ENCODE measurements at places on chromosomes 12 and 14. TPM values are rescaled to one million over a fixed set of nuclear protein-coding genes. Genes with fewer than 3 reads are reported as not detected.
A peak's percentile ranks its signal among the peaks of the same experiment; 100 is the strongest.

DNA sequence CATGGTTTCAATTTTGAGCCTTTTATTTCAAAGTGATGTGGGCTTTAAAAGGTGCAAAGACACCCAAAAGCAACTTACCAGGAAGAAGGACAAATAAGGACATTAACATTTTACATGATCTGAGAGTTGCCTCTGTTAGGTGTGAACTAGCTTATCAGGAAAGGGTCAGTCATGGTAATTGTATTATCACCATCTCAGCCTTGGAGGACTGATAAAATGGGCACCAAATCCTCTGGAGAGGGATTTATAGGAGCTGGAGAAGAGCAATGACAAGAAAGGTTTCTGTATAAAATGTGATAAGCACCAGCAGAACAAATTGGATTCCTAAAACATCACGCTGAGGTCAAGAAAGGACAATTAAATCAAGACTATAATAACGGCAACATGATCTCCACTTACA lies 217.7 kb upstream of the PRICKLE1 start:
- DNase-seq = no peak

DNA sequence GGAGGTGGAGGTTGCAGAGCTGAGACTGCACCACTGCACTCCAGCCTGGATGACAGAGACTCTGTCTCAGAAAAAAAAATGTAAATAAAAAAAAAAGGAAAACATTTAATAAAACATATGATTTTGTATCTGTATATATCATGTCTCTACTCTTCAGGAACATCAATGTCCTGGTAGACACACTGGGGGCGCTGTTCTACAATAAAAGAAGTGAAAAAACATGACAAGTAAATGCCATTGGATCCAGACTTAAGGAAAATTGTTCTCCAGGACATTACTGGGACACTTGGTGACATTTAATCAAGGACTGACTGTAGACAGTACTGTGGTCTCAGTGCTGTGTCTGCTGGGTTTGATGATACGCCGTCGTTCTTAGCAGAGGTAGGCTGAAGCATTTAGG lies 15.5 kb upstream of the KLC1 start:
- DNase-seq = no peak

- DNase-seq = no peak
Measured at GRCh38 chr14:66041582-66041981, 444.6 kb upstream of the CCDC196 start.

DNA sequence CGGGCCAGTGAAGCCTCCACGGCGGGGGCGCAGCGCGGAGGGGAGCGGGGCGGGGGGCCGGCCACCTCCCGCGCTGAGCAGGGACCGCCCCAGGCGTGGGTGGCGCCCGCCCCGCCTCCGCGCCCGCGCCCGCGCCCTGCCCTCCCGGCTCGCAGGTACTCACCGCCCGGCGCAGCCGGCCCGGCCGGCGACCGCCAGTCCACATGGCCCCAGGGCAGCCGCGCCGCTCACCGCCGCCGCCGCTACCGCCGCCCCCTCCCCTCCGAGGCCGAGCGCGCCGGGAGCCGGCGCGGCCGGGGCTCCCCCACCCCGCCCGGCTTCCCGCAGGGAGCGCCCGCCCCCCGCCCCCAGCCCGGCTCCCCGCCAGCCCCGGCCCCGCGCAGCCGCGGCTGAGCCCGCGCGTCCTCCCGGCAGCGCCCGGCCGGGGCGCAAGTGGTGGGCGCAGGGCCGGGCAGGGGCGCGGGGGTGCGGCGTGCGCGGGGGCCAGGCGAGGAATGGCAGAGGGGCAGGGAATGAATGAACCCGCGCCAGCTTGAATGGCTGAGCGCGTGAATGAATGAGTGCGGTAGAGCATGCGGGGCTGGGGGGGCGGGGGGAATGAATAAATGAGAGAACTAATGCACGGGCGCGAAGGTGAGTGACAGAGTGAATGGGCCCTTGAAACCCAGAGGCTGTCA lies at the start of gene BEGAIN:
BEGAIN (minus strand) TSS at position 332 of the 677 bp plus-strand sequence; CDS start at position 205, 127 bp downstream.
- no peak for DNase-seq

- peak; percentile 51 for DNase-seq
Measured at GRCh38 chr14:65303190-65303898, 109.2 kb upstream of the FUT8 start.

DNA sequence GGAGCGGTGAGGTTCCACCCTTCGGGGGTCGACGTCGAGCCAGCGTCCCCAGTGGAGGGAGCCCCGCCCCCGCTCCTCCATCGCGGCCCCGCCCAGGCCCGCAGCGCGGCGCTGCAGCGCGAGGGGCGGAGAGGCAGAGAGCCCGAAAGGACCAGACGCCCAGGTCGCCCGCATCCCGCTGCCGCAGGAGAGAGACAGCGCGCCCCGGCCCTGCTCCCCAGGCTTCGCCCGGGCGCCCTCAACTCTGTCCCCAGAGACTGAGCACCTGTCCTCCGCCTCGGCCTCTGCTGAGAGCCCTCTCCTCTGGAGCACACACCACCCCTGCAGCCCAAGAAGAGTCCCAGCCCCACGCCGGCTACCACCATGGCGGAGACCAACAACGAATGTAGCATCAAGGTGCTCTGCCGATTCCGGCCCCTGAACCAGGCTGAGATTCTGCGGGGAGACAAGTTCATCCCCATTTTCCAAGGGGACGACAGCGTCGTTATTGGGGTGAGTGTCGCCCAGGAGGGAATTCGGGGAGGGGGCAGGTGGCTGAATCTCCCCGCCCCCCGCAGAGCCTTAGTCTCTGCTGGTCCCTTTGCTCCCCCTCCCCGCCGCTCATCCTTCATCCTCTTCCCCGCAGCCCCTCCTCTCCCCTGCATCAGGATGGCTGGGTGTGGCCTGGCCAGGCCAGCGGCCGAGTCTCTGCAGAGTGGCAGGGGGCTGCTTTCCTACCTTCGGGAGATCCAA lies at the start of gene KIF5A:
KIF5A (plus strand) TSS at position 136 of the 732 bp plus-strand sequence; CDS start at position 364, 228 bp downstream.
- no peak for DNase-seq

GRCh38 chr12:94149781-94150239 lies 1.4 kb downstream of the PLXNC1 start:
- DNase-seq = no peak

- DNase-seq = no peak
Measured at GRCh38 chr12:92432724-92433441, 269.9 kb upstream of the PLEKHG7 start.

- DNase-seq = peak; percentile 89
Measured at GRCh38 chr12:69534389-69534822, 50.9 kb upstream of the CCT2 start.

The CNTN1 gene
- total RNA-seq = 4.1 TPM

Data from A172 (cell line).